ENCODE measurements at places on chromosomes 5 and 9.

DNA sequence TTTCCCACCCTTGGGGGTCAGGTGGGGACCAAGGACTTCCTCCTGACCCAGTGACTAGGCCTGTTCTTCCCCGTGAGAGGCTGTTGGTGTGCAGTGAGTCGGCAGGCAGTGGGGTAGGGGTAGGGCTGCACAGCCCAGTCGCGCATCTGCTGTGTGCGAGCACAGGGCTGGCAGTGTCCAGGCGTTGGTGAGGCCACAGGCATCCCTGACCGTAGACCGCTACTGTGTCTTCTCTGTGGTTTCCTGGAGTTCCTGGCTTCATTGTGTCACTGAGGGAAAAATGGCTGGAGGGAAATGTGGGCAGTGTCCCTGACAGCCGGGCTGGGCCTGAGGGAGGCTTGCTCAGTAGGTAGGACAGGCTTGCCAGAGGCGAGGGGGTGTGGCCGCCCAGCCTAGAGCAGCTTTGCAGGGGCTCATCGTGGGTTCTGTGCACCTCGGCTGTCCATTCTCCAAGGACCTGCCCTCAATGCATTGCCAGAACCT is 95.4 kb downstream of the CACNA1B start:
- DNase-seq: no peak

DNA sequence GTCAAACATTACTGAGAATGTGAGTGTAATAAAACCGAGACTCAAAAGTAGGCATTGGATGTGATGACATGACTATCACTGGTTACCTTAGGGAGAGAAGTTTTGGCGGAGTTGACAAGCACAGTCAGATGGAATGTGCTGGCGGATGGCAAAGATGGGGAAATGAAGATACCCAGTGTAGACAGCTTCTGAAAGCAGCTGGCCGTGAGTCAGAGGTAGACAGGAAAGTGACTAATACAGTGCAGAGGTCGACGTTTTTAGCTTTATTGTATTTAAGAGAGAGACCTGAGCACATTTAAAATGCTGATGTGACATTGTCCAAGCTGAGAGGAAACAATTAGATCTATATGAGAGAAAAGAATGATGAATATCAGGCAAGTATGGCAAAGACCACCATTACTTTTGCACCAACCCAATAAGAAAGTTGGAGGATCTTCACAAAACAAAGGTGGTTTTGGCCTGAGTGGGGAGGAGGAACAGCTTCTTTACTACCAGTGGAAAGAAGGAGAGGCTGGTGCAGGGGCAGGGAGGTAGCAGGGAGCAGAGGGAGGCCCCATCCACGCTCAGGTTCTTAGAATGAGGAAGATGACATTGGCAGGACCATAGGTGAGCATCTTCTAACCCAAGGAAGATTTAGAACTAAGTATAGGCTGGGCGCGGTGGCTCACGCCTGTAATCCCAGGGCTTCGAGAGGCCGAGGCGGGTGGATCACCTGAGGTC is 36.7 kb upstream of the KCNIP1 start:
- DNase-seq: peak; percentile 66

- no peak for DNase-seq
Observed at GRCh38 chr5:14445576-14446290, 135.9 kb upstream of the OTULINL start.

GRCh38 chr5:65874241-65874640 is 52.1 kb upstream of the ERBIN start:
- no peak for DNase-seq

GRCh38 chr5:73443829-73444498 is 4.6 kb downstream of the FOXD1 start:
- no peak for DNase-seq

DNA sequence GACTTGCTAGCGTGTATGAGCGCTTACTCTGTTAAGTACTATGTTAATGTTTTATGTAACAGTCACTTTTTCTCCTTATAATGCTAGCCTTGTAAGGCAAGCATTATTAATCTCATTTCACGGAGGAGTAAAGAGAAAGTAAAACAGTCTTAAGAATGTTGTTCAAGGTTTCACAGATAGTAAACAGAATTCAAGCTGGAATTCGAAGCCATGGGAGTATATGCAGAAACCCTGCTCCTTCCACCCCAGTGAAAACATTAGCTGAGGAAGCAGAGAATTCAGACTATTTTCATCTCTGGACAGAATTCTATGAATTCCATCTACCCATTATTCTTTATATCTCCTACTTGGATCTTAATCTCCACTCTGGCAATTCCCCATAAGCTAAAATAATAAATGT is 1028.3 kb upstream of the WWC1 start:
- DNase-seq: no peak
